ENCODE measurements at places on chromosomes 13 and 19. TPM values are rescaled to one million over a fixed set of nuclear protein-coding genes. Genes with fewer than 3 reads are reported as not detected.

- DNase-seq = peak; percentile 83
Measured at GRCh38 chr19:40797963-40798682, 868 bp upstream of the EGLN2 start.

The TUBGCP3 gene
- 34.7 TPM for total RNA-seq

- DNase-seq = no peak
Measured at GRCh38 chr19:43639519-43640423, at the start of gene CADM4. TSS of gene CADM4 (minus strand) at chr19:43639850. CDS start at chr19:43639790, 60 bp downstream.

DNA sequence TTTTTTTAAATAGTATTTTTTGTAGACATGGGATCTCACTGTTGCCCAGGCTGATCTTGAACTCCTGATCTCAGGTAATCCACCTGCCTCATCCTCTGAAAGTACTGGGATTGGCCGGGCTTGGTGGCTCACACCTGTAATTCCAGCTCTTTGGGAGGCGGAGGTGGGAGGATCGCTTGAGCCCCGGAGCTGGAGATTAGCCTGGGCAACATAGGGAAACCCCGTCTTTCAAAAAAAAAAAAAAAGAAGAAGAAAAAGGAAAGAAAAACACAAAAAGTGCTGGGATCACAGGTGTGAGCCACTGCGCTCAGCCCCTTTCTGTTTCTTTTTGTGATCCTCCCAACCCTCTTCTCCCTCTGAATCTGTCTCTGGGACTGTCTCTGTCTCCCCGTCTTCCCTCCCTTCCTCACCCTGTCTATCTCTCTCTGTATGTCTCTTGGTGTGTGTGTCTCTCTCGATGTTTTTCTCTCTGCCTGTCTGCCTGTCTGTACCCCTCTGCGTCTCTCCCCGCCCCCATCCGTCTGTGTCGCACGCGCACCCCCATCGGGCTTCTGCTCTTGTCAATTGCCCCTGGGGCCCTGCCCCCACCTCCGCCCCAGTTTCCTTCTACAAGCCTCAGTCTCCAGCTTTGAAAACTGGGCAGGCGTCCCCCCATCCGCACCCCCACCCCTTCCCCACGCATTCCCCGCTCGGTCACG lies 540 bp upstream of the ZFP36 start:
- DNase-seq = no peak

The RPS15 gene
- 707 TPM for total RNA-seq

DNA sequence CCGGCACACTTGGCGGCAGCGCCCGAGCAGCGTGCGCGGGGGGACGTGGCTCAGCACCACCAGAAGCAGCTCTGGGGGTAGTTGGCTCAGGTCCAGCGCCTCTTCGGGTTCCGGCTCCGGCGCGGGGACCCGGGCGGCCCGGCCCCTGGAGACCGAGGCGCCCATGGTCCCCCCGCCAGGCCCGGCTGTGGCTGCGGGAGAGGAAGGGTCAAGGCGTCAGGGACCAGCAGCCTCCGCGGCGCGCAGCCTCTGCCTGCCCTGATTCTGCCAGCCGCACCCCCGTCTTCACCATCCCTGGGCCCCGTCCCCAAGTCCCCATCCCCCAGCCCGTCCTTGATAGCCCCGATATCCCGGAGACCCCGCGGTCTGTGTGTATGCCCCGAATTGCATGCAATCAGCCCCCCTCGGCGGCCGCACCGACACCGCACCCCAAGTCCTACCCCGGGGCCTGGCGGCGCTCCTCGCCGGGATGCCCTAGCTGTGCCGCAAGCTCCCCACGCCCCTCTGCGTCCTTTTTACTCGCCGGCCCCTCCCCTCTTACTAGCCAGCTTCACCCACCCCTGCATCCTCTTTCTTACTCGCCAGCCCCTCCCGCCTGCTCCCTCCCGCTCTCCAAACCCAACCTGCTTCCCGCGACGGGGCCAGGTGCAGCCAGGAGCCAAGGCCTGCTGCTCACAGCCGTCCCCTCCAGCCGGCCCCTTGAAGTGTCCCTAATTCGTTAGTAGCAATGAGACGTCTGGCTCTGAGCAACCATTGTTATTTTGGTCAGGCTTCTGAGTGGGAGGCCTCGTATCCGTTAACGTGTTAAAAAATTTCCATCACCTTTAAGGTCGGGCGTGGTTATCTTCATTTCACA lies at the start of gene FBXO27:
Gene FBXO27, minus strand, starts transcription at position 487 of the 856 bp plus-strand sequence. Its CDS starts 322 bp downstream, at position 165.
- peak; percentile 55 for DNase-seq

DNA sequence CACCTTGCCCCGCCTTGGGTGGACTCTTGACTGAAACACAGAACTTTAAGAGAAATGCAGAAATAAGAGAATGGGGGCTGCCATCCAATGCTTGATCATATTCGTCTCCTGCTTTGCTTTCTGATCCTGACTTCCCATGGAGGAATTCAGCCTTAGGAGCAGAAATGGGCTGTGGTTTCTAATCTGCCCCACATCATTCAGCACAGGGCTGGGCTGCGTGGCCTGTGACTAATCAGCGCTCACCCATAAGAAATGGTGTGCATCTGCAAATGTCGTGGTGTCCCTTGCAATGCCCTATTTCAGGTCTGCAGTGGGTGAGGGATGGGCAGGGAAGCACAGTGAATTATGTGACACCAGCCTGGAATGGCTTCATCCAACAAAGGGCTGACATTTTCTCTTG lies 60.7 kb upstream of the URI1 start:
- no peak for DNase-seq

The ANGPTL4 gene
- 45.1 TPM for total RNA-seq

DNA sequence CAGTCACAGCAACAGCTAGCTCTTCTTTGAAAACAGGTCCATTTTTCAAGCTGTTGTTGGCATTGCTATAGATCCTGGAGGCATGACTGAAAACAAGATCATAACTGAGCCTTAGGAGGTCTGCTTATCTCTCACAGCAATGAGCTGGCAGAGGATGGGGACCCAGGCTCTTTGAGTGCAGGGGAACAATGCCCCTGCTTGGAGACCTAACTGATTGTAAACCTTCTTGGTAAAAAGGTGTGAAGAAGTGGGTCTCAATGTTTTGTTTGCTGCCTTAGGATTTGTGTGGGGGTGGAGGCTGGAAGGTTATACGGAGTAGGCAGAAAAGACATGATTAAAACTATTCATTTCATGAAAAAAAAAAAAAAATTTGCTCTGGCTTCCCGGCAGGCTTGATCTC lies 94.6 kb downstream of the EFNB2 start:
- DNase-seq = no peak

The CACNG6 gene
- not detected for total RNA-seq

The ZNF491 gene
- total RNA-seq = 3.1 TPM

Measured in aorta (tissue), 5 donors.